ENCODE measurements at places on chromosomes 6 and 20. TPM values are rescaled to one million over a fixed set of nuclear protein-coding genes. Genes with fewer than 3 reads are reported as not detected.

The OR11A1 gene
- total RNA-seq, result not detected

DNA sequence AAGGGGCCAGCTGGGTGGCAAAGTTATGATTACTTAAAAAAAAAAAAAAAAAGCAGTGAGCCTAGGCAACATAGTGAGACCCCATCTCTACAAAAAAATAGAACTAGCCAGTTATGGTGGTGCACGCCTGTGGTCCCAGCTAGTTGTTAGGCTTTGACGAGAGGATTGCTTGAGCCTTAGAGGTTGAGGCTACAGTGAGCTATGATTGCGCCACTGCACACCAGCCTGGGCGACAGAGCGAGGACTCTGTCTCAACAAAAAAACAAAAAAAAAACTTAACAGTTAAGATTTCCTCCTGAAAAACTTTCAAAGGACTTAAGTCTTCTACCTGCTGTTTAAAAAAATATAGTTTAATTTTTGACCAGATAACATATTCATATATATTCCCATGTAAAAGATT, 2.4 kb downstream of the GTSF1L start:
- no peak for DNase-seq

DNA sequence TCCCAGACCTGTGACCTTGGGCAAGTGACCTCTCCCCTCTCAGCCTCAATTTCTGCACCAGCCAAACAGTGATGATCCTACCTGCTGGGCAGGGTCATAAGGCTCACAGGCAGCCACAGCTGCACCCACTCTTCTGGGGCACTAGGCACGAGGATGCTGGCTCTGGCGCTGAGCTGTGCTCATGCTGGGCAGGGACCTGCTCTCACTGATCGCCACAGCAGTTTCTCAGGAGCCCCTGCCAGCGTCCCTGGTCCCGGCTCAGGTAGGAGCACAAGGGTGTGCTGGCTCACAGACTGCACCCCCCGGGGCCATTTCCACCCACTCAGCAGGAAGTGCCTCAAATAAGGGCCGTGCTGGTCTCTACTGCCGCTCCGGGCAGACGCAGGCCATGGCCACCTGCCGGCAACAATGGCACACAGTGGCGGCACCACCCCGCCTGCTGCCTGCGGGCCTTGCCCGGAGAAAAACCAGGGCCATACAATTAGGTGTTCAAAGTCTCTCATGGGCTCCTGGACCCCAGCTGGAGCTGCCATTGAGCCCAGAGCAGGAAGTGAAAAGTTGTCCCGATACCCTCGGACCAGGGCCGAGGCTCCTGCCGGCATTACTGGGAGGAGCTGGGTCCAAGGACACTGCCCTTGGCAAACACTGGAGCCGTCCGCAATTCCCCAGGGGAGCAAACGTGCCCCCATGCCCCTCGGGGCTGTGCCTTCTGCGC, 4.6 kb upstream of the CABLES2 start:
- no peak for DNase-seq

DNA sequence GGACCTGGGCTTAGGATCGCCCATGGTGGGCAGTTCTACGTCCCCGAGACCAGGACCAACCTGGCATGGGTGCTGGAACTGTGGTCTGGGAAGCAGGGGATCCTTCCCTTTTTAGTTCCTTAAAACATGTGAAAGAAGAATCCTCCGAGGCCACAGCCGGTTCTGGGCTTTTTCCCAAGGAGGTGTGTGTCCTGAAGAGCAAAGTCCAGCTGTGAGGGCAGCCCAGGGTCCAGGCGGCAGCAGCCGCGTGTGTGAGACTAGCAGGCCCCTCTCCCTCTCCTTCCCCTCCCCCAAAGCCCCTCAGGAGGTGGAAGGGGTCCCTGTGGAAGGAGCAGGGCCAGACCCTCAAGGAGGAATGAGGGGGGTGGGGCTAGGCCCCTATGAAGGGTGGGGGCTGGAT, 35.1 kb upstream of the PCMTD2 start:
- DNase-seq, result no peak

The FOXC1 gene
- 8.3 TPM for total RNA-seq

The CST5 gene
- not detected for total RNA-seq

- DNase-seq, result no peak
Measured at GRCh38 chr6:46921731-46922130, at the start of gene ADGRF5. ADGRF5 (minus strand) TSS chr6:46921938; CDS start chr6:46906762, 15,176 bp downstream.

GRCh38 chr6:31163922-31164321, 5.5 kb downstream of the TCF19 start:
- DNase-seq, result peak; percentile 52

The THBD gene
- 45.2 TPM for total RNA-seq

- no peak for DNase-seq
Measured at GRCh38 chr6:163148451-163149278, 265.9 kb upstream of the QKI start.

The TBCC gene
- total RNA-seq, result 46.2 TPM

The TAGAP gene
- 0.02 TPM for total RNA-seq

GRCh38 chr6:27312146-27312949, at the start of gene POM121L2:
POM121L2 (minus strand) TSS chr6:27312273; CDS start chr6:27312170, 103 bp downstream.
- DNase-seq, result peak; percentile 52

- DNase-seq, result peak; percentile 36
Measured at GRCh38 chr6:54802775-54803634, 43.6 kb upstream of the FAM83B start.

DNA sequence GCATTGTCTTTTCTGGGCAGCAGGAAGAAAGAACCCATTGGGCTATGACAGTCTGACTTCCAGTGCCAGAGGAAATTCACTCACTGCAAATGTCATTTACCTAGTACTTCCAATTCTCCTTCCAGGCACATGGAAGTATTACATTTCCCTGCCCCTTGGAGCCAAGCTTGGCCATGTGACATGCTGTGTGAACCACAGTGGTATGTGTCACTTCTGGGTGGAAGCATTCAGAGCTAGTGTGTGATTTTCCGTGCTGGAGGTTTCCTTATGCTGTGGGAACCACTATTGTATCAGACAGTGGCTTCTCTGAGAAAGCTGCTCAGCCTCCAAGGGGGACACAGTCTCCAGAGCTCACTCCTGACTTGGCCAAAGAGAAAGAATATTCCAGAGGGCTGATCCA, 387.6 kb downstream of the CDC5L start:
- DNase-seq, result peak; percentile 57

DNA sequence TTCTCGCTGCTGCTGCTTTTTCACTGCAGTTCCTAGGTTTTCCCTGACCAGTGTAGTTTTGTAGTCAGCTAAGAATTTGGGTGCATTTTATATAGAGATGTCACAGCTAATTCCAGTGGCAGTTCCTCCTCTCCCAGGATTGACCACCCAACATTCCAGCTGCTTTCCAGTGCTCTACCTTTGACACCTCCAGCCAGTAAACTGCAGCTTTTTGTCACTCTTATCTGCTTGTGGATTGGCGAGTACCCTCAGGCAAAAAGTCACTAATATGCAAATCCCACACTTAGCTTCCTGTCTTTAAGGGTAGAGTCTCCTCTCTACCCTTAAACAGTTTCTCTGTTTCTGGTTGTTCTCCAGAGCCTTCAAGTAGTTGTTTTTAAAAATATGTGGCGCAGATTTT, 146.9 kb upstream of the KCNG1 start:
- DNase-seq, result peak; percentile 18

DNA sequence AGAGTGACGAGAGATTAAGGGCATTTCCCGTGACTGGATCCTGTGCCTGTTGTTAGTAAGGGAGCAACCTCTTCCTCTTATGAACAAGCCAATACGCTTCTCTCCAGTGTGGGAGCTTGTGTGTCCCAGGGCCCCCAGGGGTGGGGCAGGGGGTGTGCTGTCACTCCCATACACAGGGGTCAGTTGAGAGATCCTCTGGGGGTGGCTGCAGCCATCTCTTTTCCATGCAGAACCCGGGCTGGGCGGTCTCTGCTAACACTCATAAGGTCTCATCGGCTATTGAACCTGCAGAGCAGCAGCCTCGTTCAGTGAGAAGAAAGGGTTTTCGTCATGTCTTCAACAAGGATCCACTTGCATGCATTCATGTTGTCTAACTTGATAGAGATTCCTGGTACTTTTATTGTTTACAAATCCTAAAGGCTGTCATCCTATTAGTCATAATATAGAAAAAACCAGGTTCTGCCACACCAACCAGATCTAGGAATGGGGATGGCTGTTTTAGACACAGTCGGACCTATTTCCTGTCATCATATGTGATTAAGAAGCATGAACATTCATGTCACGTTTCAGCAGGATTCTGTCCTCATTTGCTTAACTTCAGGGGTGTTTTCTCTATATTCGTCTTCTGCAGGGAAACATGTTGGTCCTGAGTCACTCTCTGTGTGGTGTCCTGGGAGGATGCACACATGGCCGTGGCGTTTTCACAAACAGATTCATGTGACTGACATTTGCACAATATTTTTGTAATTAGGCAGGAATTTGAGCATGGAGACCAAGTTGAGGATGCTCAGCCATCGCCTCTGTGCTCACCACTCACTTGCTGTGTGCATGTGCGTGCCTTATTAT, 13.3 kb upstream of the THBS2 start:
- peak; percentile 70 for DNase-seq

DNA sequence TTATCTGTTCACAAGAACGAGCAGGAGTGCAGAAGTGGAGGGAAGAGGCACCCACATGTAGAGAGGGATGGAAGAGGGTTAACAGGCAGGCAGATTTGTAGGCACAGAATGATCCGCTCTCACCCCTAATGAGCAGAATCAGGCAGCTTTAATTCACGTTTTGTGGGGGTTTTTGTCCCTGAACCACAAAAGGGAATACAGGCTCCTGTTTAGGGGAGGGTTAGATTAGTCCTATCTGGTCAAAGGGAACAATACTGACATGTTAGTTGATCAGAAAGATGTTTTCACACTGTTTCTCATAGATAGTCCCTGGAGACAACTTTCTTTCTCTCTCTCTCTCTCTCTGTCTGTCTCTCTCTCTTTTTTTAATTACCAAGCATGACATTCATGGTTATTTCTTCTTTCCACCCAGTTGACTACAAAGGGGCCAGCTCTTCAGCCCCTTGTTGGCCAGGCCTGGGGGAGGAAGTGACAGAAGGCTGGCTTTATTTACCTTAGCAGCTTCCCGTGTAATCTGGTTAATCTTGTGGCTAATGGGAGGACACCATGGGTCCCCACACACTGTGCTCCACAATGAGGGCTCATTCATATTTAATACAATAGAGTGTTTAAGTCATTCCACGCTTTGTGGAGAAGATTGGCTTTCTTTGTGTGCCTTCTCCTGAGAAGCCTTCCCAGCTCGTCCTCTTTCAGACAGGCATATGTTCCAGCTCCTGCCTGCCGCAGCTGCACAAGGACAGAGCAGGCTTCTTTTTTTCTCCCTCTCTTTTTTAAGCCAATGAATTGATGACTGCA, 958.8 kb downstream of the TFAP2A start:
- peak; percentile 15 for DNase-seq

The HLA-DRA gene
- total RNA-seq, result 1.2 TPM

DNA sequence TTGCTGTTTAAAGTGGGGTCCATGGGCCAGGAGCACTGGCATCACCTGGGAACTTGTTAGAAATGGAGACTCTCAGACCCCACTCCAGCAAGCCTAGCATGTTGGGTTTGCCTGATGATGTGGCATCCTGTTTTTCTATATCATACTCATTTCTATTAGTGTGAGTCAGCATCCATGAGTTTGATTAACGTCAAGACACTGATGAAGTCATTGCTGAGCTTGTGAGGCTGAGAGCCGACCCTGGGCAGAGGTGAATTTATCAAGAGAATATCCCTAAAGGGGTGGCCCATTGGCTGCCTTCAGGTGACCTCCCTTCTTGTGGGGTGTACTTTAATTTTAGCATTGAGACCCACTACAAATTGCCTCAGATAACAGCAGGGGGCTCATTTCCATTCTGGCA, 43.4 kb upstream of the RNF144B start:
- DNase-seq, result peak; percentile 82

DNA sequence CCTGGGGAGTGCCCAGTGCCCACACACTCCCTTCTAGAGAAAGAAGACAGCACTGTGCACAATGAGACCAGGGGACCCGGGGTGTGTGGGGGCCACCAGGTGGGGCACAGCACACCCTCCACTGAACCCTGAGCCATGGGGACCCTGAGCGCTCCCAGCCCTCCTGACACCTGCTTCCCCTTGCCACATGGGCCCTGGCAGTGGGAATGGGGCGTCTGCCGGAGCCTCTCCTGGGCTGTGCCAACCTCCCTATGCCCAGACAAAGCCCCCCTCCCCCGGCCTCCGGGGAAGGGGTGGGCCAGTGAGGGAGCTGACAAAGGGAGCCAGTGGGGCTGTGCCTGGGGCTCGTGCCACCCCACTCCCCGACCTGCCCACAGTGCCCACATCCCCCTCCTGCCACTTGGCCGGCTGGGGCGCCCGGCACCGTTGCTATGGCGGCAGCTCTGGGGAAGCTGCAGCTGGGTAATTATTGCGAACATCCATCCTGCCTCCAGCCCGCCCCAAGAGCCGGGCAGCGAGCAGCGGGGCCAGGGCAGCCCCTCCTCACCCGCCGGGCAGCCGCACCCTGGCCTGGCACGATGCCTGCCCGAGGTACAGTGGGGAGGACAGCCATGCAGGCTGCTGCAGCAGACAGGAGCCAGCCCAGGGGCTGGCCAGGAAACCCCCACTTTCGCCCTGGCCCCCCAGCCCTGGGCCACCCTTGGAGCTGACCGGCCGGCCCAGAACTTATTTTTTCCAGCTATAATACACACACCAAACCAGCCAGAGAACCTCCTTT, 41.9 kb upstream of the NOL4L start:
- DNase-seq, result no peak

GRCh38 chr20:43444107-43444506, 13.6 kb upstream of the SRSF6 start:
- no peak for DNase-seq

DNA sequence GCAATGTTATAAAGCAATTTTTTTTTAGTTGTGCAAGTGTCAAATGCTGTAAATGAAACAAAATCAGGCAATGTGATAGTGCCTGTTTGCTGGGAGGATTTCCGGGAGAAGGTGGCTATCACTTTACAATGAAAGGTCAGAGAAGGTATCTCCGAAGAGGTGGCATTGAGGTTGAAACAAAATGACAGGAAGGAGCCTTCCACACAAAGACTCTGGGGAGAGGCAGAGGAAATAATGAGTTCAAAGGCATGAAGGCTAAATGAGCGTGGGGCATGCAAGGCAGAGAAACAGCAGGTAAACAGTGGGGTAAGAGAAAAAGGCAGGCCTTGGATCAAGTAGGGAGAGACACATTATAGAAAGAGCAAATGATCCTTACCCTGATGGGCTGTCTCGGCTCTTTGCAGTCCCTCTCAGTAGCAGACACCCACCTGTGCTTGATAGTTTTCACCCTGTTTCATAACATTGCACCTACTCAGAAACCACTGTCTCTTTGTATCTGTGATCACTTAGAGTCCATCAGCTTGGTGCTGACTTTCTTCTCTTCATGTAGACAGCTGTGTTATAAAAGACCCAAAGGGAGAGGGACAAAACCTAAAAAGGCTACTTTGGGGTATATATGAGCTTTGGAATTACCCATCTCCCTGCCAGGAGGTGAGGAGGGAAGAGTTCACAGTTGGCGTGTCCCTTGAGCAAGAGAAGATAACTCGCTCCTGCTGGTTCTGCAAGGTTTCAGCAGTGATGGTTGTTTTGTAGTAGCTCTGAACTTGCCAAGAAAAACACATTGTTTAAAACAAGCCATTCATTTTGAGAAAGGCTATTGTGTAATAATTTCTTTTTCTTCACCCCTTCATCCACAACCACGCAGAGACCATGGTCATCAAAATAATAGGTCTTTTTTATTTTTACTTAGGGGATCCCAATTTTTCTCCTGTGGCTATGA, 22.3 kb downstream of the NRN1 start:
- no peak for DNase-seq

The GCLC gene
- total RNA-seq, result 12.8 TPM

The UBD gene
- total RNA-seq, result 0.17 TPM
